Motor neuron (in vitro differentiated cells): ENCODE measurements at places on chromosomes 5 and 9. TPM values are rescaled to one million over a fixed set of nuclear protein-coding genes. Genes with fewer than 3 reads are reported as not detected.

- no peak for ATAC-seq
These were observed 232.1 kb downstream of the CDH12 start for GRCh38 chr5:22621084-22621483.

The PCDHB15 gene
- 2.6 and 4.5 TPM in 2 replicates for total RNA-seq

The GLIPR2 gene
- total RNA-seq, result 3.4 and 3.9 TPM in 2 replicates

DNA sequence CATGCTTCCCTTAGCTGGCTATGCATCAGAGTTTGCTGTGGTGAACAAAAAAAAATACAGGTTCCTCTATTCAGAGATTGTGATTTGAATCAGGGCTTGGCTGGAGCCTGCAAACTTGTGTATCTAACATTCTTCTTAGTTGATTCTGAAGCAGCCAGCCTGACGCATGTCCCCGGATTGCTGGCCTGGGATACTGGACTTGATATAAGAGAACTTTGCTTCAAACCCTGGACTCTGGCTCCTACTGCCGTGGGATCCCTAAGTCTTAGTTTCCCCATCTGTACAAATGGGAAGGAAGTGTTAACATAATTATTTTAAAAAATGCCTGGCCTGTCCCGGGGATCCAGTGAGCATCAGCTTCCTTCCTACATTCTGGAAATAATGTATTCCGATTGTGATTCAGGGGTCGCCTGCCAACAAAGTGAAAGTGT lies 292.8 kb downstream of the ARHGEF28 start:
- no peak for ATAC-seq

The NR5A1 gene
- total RNA-seq, result 0.69 TPM in 1 of 2 replicates, not detected in the other

GRCh38 chr9:107938801-107939386 lies 449.3 kb upstream of the KLF4 start:
- no peak for ATAC-seq

DNA sequence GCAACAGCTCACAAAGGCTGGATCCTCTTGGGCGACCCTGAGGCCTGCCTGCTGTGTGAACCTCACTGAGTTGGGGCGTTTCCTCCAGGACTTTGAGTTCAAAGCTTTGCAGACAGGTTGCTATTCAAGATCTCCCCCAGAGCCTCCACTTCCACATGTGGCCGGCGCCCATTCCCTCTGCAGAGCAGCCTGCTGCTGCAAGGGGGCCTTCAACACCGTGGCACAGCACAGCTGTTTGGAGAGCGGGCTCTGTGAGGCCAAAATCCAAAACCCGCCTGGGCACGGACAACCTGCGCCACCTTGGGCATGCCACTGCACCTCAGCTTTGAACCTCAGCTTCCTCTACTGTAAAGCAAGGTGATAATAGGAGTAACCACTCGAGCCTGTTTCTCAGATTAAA lies 160.3 kb downstream of the DAB2IP start:
- no peak for ATAC-seq

DNA sequence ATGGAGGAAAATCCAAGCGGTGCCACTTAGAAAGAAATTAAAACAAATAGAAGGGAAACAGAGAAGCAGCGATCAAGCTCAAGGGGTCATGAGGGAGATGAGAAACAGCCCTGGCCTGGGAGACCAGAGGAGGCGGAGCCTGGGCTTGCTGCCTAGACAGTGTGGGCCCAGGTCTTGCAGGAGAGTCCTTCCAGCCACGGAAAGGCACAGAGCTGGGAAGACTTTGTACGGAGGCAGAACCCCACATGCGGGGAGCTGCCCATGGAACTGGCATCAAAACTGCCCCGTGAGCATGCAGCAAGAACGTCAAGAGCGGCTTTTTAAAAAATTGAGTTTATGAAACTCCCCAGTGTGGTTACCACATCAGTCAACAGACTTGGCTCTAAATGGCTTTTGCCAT lies 119.4 kb downstream of the IRX1 start:
- no peak for ATAC-seq

DNA sequence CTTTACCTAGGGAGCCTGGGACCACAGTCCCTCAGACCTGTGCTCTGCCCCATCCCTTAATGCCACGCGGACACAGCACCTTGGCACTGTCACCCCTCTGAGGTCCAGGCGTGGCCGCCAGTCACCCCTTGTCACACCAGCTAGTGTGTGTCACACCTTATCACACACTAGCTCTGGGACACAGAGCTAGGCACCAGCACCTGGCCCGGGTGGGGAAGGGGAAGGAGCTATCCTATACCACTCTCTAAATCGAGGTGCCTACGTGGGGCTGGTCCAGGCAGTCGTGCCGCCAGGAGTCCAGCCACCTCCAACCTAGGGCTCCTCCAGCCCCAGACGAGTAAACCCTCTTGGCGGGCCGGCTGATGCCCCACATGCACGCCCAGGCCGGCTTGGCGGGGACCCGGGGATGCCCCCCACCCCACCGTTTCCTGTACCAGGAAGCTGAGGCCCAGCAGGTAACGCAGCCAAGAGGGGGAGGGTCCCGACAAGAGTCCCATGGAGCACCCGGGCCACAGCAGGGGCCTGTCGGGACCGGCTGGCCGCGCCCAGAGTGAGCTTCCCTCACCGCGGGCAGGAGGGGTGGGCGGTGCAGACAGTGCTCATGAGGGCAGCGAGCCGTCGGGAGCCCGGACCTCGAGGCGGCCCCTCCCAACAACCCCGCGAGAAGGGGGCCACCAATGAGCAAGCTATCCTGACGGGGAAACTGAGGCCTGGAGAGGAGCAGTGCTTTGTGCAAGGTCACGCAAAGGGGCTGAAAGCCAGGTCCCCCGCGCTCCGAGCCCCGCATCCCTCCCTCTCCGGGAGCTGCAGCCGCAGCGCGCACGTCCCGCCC lies 550 bp downstream of the CORO2A start:
- peak; percentile 59 for ATAC-seq

DNA sequence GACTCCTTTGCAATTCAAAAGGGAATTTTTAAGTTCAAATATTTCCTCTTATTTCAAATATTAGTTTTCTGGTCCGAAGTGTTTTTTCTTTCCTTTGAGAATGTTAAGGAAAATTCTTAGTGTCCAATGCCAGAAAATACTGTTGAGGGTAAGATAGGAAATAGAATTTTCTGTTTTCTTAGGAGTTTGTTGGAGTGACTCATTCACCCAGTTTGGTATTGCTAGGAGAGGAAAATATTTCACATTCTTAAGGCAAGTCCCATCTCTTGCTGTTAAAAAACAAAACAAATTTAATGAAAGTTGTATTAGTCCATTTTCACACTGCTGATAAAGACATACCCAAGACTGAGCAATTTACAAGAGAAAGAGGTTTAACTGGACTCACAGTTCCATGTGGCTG lies 349.2 kb upstream of the ADAMTSL1 start:
- no peak for ATAC-seq

GRCh38 chr9:85339338-85339737 lies 402.4 kb downstream of the AGTPBP1 start:
- peak; percentile 89 for ATAC-seq

The SLC2A6 gene
- total RNA-seq, result 10.9 and 12.1 TPM in 2 replicates

GRCh38 chr9:10045598-10045997 lies 567.2 kb downstream of the PTPRD start:
- no peak for ATAC-seq

DNA sequence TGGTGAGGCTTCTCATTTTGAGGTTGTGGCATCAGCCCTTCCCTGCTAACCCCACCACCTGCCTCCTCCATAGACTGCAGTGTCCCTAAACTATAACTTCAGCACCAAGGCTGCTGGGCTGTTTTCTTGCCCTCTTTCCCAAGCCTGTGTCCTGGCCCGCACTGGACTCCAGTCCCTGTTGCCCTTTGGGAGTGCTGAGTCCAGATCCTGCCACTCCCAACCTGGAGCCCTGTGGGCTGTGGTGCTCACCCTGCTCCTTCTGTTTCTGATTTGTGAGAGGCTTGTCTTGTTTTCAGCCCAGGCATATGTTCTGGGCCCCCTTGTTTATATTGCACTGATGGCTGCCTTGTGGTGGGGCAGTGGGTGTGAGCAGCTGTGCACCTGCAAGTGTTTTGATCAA lies 39.7 kb upstream of the RNU6ATAC start:
- no peak for ATAC-seq

The LCN2 gene
- total RNA-seq, result 0.93 TPM in 1 of 2 replicates, not detected in the other

DNA sequence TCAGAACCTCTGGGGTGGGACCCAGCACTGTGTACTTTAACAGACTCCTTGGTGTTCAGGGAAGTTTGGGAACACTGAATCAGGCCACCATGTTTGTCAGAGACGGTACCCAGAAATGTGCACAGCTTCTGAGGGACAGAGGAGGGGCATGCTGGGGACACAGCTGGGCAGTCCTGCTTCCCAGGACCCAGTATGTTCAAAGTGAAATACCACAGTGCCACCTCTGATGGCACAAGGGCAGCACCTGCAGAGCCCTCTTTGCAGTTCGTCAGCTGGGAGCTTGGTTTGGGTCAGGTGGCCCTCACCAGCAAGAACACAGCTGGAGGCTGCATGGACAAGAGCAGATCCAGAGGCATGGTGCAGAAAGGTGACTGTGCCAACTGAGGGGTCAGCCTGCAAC lies 51.2 kb downstream of the NDST1 start:
- ATAC-seq, result no peak
